ENCODE measurements at places on chromosomes 5 and 9.

GRCh38 chr9:80701061-80701460 lies 988.3 kb downstream of the TLE1 start:
- no peak for DNase-seq

- DNase-seq = no peak
Observed at GRCh38 chr5:51468196-51468595, 84.9 kb downstream of the ISL1 start.

- DNase-seq = peak; percentile 14
Observed at GRCh38 chr9:79719021-79719420, 147.3 kb downstream of the TLE4 start.

- no peak for DNase-seq
Observed at GRCh38 chr5:27590503-27590902, 552.1 kb upstream of the CDH9 start.

DNA sequence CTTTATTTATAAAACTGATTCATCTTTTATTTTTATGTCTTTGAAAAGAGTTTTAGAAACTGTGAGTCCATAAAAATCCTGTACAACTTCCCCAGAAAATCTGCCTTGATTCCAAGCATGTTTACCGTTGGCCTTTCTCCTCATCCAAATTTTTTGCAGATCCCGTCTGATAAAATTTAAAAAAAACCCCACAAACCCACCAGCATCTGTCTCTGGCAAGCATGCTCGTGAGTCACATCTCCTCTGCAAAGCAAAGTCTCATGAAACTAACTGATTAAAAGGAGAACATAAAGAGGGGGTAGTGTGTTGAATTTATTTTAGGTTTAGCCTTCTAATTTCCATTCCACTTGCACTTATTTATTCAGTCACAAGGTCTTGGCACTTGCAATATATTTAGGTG lies 109.4 kb downstream of the MAT2B start:
- DNase-seq = peak; percentile 4

- no peak for DNase-seq
Observed at GRCh38 chr5:100584889-100585288, 49.7 kb downstream of the FAM174A start.

DNA sequence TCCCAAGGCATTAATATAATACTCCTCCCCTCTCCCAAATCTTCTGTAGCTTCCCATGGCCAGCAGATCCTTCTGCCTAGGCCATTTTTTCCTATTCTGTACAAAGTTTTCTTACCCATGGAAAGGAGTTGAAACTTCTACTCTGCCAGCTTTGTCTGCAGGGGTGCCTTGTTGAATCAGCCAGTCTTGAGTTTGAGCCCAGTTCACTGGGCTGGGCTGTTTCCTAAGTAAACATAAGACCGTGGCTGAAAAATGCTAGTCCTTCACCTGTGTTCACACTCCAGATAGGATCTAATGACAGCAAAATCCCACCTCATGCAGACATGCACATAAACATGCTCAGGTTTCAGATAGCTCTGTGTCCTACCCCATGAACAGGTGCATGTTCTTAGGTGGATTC lies 10.4 kb downstream of the TEX48 start:
- DNase-seq = no peak

- DNase-seq = no peak
Observed at GRCh38 chr5:134504629-134505300, 20.7 kb upstream of the JADE2 start.

GRCh38 chr9:30039712-30040111 lies 2344.7 kb upstream of the ACO1 start:
- no peak for DNase-seq

- no peak for DNase-seq
Observed at GRCh38 chr5:73625944-73626811, at the start of gene ARHGEF28. Gene ARHGEF28 (plus strand): TSS chr5:73626196. CDS start chr5:73684852, 58,656 bp downstream.

DNA sequence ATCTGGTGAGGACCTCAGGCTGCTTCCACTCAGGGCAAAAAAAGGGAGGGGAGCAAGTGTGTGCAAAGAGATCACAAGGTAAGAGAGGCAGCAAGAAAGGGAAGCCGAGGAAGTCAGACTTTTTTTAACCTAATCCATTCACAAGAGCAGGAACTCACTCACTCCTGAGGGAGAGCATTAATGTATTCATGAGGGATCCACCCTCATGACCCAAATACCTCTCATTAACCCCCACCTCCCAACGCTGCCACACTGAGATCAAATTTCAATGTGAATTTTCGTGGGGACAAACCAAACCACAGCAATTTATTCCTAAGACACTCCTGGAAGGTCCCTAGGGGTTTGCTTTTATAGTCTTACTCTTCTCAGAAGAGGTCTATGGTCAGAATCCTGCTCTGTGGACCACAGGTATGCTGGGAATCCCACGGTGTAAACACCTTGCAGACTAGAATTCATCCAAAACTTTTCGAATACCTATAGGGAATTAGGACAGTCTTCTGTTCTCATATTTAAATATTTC lies 108.7 kb downstream of the HSD17B3 start:
- no peak for DNase-seq

GRCh38 chr5:168585119-168585856 lies 6.1 kb upstream of the PANK3 start:
- DNase-seq = no peak

DNA sequence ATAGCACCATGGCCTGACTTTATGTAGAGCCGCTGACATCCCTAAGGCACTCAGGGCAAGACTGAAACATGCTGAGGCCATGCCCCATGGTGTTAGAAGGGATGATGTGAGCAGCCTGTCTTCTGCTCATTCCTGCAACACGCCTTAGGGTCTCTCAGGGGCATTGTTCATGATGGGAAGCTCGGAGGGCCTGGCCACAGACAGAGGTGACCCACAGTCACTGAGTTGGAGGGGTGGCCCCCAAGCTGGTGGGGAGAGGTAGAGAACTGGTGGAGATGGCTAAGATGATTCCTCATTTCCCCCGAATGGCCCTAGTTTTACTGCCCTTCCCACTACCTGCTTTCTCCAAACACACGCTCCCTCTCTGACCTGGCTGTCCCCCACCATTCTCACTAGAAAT lies 135.2 kb downstream of the BARX1 start:
- DNase-seq = no peak

- peak; percentile 45 for DNase-seq
Observed at GRCh38 chr5:59034498-59035186, 451.8 kb downstream of the RAB3C start.

DNA sequence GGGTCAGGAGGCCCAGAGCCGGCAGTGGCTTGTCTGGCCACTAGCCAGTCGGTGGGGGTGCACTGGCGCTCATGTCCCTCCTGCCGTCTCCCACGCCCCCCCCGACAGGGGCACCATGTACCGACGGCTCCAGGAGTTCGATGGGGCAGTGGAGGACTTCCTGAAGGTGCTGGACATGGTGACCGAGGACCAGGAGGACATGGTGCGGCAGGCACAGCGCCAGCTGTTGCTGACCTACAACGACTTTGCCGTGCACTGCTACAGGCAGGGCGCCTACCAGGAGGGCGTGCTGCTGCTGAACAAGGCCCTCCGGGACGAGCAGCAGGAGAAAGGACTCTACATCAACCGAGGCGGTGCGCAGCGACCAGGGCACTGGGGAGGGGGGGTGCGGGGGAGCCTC lies 8.1 kb downstream of the TTC16 start:
- no peak for DNase-seq

- DNase-seq = peak; percentile 3
Observed at GRCh38 chr5:155485386-155485785, 471.8 kb downstream of the KIF4B start.

DNA sequence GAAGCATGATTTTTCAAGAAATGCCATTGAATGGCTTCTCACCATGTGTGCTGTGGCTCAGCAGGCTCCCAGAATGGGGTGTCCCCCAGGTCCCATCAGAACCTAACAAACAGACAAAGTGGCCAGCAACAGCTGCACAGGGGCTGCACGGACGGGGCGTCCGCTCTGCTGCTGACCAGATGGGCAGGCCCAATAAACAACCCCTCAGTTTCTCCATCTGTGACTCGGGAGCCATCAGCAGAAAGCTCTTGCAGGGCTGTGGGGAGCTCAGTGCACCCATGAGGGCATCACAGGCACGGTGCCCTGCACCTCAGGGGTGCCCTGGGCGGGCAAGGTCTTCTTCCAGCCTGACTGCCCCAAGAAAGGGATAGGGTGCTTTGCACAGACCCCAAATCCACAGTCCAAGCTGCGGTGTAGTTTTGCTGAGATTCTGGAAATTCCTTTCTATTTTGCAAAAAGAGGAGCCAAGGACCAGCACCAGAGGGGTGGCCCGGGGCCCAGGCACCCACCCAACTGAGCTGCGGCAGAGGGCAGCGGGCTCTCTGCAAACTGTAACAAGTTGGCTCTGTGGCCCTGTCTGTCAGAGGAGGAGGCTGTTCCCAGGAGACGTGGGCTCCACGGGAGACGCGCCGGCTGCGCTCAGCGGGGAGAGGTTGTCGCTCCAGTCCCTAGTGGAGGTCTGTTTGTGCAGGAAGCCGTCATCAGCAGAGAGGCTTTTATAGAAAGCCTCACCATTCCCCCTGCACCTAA lies 138.7 kb upstream of the PPP1R26 start:
- DNase-seq = no peak

DNA sequence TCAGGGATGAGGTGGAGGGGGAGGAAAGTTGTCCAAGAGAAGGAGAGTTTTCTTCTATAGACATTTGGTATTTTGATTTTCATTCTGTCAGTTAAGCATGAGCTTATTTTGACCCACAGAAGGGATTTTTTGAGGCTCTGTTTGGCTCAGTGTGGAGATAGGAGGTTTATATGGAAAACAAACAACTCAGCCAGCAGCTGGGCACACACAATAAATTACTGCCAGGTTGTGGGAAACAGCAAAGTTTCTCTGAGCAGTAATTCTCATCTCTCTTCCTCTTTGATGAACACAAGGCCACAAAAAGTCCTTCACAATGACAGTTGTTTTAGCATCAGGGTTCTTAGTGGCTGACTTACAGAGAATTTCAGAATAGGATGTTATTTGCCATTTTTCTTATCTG lies 486.1 kb downstream of the KDM4C start:
- no peak for DNase-seq

- no peak for DNase-seq
Observed at GRCh38 chr5:172169216-172169615, 18.8 kb downstream of the STK10 start.

DNA sequence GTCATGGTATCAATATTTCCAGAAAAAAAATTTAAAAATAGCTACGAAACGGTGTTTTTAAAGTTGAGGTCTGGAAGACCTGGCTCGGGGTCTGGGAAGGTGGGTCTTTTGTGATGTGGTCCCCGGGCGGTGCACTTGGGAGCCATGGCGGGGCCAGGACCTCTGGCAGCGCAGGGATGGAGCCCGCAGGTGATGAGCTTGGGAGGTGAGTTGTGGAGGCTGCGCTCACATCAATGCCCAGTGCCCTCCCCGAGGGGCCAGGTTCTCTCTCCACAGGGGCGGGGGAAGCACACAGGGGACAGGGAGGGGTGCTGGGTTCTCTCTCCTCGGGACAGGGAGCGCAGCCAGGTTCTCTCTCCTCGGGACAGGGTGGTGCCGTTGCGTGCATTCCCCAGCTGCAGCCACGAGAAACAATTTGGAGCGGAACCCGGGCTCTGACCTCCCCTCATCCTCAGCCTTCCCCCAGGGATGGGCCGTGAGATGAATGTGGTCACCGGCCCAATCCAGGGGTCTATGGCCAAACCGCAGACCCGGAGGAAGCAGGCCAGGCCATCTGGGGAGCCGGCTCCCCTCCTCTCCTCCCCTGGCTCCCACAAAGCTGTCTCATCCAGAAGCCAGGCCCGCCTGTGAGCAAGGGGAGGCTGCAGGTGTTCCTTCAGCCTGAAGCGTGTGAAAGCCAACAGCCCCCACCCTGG lies 25.8 kb downstream of the DBH start:
- no peak for DNase-seq

- peak; percentile 71 for DNase-seq
Observed at GRCh38 chr5:110900829-110901228, 162.0 kb downstream of the SLC25A46 start.

GRCh38 chr9:120646948-120647347 lies 67.0 kb upstream of the CDK5RAP2 start:
- DNase-seq = no peak

All from fibroblast of skin of left biceps (primary cell).